ENCODE measurements at places on chromosomes 4 and X.

DNA sequence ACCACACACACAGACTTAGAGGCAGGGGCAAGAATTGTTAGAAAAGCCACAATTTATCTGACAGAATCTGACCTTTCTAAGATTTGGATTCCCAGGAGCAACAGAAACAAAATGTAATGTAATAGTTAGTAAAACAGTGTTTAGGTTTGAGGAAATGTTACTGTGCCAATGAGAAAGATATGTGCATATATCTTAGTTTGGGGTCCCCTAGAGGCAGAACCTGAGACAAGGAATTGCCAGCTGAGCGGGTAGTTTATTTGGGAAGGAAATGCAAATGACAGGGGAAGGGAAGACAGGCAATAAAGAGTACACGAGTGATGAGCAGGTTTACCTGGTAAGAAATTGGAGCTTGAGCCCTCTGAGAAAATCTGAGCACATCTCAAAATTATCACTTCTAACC, 31.3 kb upstream of the DDX53 start:
- no peak for DNase-seq

DNA sequence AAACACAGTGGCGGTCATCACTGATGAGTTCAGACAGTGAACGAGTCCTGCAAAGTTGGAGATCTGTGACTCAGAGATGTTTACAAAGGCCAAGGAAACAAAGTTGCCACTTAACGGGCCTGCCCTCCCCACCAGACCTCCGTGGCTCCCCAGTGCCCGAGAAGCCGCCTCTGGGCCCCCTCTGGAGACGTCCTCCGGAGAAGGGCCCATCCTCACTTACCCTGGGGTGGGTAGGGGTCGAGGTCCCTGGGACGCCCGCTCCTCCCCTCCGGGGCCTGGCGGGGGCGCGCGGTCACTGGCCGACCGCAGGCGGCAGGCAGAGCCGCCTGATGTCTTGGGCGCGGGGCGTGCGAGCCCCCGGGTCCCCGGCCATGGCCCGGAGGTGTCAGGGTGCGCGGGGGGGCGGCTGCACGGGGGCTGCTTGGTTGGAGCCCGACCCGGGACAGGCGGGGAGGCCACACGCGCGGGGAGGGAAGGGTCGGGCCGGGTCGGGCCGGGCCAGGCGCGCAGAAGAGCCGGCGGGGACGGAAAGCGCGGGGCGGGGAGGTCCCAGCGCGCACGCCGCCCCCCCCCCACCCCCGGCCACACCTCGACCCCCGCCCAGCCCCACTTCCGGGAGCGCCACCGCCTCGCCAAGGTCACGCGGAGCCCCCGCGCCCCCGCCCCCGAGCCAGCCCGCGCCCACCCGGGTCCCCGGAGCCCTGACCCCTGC, 529 bp downstream of the DHRSX start:
- peak; percentile 46 for DNase-seq

GRCh38 chrX:41381685-41382084, 47.7 kb downstream of the DDX3X start:
- no peak for DNase-seq

- DNase-seq: no peak
Observed at GRCh38 chr4:56183344-56183959, 203.8 kb downstream of the AASDH start.

DNA sequence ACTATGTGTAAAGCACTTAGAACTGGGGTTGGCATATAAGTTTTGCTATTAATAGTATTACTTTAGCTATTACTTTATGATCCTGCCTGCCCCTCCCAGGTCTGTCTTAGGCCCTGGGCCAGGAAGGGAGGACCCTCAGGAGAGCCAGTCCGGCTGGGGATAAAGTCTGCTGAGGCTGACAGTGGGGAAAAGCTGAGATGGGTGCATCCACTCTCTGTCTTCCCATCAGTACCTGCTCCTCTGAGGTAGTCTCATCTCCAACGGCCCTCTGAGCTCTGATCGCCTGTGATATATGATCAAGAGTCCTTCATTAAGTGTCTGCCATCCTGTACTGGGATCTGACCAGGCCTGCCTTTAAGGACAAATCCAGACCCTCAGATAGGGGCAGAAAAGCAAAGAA, 156.5 kb upstream of the PJA1 start:
- DNase-seq: no peak

All from activated CD8-positive, alpha-beta memory T cell treated with anti-CD3 and anti-CD28 coated beads, Interleukin-2, amount 50 U/mL, for 4 hours (primary cell).